Effector CD4-positive, alpha-beta T cell (primary cell): ENCODE measurements at places on chromosomes 13 and 19.

- peak; percentile 25 for DNase-seq
Measured at GRCh38 chr19:42092350-42092749, 16.4 kb downstream of the ZNF574 start.

DNA sequence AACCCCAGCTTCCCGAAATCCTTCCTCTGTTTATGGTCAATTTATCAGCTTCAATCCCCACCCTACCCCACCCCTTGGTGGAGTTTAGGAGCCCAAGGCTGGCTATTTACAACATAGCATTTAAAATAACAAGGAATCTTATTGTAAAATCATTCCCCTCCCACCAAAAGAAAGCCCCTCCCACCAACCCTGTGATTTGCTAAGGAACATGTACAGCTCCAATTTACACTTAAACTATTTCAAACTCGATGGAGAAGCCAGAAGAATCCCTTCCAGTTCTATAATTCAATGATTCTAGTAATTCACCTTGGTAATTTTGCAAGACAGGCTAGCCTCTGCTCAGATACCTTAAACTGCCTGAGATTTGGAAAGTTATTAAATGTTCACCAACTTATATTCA lies 3.0 kb downstream of the LATS2 start:
- no peak for DNase-seq

- no peak for DNase-seq
Measured at GRCh38 chr19:41013359-41013758, 22.3 kb downstream of the CYP2B6 start.

- no peak for DNase-seq
Measured at GRCh38 chr13:57123681-57124080, 17.0 kb upstream of the PRR20A start.

- no peak for DNase-seq
Measured at GRCh38 chr19:47781590-47782262, 3.2 kb downstream of the SELENOW start.

GRCh38 chr13:41019011-41019487 lies at the start of gene ELF1:
ELF1 (minus strand) TSS chr13:41019316; CDS start chr13:40982054, 37,262 bp downstream.
- DNase-seq, result peak; percentile 54

GRCh38 chr13:102401766-102402165 lies at the start of gene FGF14:
FGF14 (minus strand) TSS chr13:102402048.
- DNase-seq, result no peak

DNA sequence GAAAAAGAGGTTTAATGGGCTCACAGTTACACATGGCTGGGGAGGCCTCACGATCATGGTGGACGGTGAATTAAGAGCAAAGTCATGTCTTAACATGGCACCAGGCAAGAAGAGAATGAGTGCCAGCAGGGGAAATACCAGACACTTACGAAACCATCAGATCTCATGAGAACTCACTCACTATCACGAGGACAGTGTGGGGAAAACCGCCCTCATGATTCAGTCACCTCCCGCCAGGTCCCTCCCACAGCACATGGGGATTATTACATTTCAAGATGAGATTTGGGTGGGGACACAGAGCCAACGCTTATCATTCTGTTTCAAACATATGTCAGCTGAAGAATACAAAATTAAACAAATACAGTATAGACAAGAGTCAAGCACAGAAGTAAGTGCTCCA lies 165.1 kb downstream of the PCCA start:
- no peak for DNase-seq

GRCh38 chr13:47039106-47039505 lies 142.3 kb upstream of the HTR2A start:
- DNase-seq, result no peak

GRCh38 chr19:3698974-3699740 lies 1.1 kb downstream of the PIP5K1C start:
- no peak for DNase-seq

DNA sequence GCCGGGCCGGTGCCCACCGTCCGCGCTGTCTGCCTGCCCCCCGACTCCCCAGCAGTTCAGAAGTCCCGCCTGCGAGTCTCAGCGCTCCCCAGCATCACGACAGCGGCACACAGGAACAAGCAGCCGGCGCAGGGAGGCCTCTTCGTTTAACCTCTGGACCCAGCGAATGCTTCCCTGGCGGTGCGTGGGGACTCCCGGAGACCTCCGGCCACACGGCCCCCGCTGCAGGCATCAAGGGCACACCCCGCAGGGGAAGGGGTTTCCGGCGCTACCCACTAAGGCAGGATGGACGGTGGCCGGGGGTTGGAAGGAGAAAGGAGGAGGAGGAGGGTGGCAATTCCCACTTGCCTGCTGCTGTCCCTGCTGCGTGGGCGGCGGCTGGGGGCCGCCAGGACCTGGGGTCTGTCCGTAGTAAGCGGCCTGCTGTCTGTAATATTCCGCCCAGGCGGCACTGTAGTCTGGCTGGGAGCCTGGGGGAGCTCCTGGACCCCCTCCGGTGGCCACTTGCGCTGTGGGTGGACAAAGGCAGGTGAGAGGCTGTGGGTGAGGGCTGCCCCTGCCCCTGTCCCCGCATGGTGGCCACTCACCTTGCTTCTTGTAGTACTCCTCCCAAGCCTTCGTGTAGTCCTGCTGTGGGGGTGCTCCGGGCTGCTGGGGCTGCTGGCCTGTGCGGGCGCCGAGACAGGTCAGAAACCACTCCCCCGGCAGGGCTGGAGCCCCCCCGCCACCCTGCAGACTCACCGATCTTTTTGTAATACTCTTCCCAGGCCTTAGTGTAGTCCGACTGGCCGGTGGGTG lies 9.6 kb downstream of the KHSRP start:
- DNase-seq, result no peak

DNA sequence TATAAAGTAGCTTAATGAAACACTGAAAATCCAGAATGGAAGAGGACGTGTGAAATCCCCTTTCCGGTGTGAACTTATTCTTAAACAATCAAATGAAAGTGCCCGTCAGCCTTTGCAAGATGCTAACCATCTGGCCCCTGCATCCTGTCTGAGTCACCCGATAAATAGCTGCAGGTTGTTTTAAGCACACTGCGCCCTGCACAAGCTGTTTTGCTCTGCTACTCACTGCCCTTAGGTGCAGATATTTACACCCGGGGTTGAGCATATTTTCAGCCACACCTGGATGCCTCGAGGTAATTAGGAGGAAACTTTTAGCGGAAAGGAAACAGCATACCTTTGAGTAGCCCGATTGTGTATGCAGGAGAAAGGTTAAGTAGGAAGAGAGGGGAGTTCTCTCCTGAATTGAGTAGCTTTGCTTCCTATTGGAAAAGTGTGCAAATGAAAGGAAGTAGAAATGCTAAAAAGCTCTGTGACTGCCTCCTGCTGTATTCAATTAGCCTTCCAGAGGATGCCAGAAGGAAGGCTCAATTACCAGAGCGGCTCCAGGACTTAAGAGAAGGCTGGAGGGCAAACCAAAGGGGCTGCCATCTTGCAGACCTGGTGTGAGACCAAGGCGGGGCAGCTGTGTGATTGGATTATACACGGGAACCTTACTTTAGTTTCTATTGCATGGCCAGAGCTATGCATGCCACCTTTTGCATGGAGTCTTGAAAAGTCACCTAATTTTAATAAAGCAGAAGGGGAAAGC lies 42.5 kb downstream of the IRS2 start:
- DNase-seq, result no peak

GRCh38 chr13:112066624-112067004 lies 335 bp upstream of the SOX1 start:
- peak; percentile 14 for DNase-seq

GRCh38 chr13:98839856-98840769 lies 87.6 kb upstream of the SLC15A1 start:
- no peak for DNase-seq

GRCh38 chr13:76349700-76350099 lies 536.5 kb downstream of the KCTD12 start:
- no peak for DNase-seq

- no peak for DNase-seq
Measured at GRCh38 chr13:56907766-56908165, 233.0 kb upstream of the PRR20A start.

GRCh38 chr13:73833325-73834070 lies 300.7 kb downstream of the KLF12 start:
- DNase-seq, result no peak

- DNase-seq, result no peak
Measured at GRCh38 chr13:33723365-33723764, 94.6 kb upstream of the RFC3 start.

- DNase-seq, result no peak
Measured at GRCh38 chr19:4437103-4437502, 20.5 kb downstream of the UBXN6 start.

- DNase-seq, result no peak
Measured at GRCh38 chr13:102686024-102686423, 8.8 kb downstream of the METTL21C start.

GRCh38 chr19:1108291-1109031 lies 4.7 kb downstream of the GPX4 start:
- no peak for DNase-seq

DNA sequence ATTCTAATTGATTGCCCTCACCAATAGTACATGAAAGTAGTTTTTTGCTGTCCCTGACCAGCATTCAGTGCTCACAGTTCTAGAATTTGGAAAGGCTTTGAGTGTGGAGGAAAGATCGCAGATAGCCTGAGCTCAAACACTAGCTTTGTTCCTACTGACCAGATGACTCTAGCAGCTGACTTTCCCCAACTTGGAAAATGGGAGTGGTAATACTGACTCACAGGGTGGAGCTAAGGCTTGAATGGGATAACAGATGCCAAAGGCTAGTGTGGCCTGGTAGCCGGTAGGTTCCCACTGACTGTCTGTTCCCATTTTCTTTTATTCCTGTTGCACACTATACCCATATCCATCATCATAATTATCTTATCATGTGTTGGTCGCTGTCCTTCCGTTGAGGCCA lies 3.7 kb downstream of the ZSCAN22 start:
- DNase-seq, result no peak

DNA sequence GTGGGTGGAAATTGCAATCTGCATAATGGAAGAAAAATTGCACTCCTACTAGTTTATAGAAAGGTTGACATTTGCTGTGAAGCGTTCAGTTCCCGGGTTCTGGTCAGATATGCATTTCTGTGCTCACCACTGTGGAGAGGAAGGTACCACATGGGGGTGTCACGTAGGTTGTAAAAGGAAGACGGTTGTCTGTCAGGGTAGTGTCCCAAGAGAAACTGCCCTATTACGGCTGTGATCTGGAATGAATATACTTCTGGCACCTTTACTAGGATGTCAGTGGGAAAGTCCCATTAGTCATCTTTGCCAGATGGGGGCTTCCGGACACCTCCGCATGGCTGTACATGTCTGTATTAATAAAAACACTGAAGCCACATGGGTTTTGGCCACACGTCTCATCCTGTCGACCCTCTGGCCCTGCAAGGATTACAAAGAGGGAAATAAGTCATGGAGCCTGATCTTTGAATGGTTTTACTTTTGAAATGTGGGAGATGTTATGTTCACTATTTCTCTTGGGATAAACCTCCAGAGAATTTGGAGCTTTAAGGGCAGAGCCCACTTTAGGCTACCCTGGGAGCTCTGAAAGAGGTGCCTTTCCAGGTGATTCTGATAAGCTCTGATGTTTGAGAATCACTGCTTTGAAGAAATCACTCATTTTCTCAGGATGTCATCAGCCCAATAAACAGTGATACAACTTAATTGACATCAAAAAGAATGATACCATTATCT lies 133.9 kb downstream of the AKAP11 start:
- peak; percentile 17 for DNase-seq

DNA sequence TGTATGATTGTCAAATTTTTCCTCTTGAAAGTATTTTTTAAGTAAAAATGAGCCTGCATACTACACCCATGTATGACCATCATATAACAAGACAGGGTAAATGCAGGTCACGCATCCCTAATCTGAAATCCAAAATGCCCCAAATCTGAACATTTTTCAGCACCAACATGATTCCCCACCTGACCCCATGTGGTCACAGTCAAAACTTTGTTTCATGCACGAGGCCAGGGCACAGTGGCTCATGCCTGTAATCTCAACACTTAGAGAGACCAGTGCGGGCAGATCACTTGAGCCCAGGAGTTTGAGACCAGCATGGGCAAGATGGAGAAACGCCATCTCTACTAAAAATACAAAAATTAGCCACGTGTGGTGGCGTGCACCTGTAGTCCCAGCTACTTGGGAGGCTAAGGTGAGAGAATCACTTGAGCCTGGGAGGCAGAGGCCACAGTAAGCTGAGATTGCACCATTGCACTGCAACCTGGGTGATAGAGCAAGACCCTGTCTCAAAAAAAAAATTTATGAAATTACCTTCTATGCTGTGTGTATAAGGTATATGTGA lies 63.7 kb upstream of the NPAS1 start:
- DNase-seq, result no peak

DNA sequence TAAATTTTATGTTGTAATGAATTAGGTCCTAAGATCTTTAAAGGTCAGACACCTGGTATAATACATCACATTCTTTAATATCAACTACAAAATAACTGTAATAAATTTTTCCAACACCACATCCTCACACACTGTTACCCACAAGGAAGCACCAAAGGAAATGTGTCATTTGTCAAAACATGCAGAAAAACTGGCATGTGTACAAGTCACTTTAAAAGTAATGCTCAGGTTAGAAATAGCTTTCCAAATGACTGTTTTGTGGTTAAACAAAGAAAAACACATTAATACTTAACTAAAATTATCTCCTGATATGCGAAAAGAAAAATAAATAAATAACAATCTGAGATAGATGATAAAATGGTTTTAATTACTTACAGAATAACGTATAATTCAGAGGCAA lies 74.7 kb downstream of the MZT1 start:
- no peak for DNase-seq

DNA sequence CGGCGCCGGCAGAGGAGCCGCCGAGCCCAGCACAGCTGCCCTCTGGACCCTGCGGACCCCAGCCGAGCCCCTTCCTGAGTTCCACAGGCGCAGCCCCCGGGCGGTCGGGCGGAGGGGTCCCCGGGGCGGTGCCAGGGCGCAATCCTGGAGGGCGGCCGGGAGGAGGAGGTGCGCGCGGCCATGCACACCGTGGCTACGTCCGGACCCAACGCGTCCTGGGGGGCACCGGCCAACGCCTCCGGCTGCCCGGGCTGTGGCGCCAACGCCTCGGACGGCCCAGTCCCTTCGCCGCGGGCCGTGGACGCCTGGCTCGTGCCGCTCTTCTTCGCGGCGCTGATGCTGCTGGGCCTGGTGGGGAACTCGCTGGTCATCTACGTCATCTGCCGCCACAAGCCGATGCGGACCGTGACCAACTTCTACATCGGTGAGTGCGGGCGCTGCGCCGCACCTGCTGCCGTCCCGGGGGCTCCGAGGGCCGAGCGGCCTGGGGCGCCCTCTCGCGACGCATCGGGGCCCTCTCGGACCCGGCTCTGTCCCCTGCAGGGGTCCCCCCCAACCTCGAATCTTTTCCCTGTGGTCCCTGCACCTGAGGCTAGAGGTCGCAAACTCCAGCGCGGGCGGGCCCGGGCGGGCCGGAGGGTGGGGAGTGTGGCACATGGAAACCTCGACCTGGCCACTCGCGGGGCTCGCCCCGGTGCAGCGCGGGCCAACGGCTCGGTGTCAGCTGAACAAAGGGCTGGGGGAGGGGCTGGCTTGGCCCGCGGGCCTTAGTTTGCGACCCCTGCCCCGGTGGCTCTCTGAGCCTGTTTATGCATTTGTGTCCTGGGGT lies at the start of gene KISS1R:
Gene KISS1R, plus strand, starts transcription at position 11 of the 829 bp plus-strand sequence. Its CDS starts 170 bp downstream, at position 181.
- DNase-seq, result no peak

DNA sequence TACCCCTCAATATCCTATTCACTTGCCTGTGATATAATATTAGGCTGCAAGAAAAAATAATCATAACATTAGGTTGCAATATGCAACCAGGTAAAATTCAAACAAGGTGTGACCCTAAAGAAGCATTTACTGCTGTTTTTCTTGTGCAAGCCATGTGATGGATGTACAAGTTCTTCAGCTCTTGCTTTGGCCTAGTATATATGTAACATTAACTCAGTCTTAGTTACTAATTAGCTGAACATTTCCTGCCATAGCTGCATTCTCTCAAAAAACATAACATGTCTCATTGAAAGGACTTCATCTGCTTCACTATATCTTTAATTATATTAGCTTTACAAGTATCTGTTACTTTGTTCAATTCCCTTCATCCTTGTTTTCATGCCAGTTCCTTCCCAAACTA lies 406.8 kb upstream of the HTR2A start:
- DNase-seq, result no peak
